8988T (cell line): ENCODE measurements at places on chromosomes 2 and 18.

DNA sequence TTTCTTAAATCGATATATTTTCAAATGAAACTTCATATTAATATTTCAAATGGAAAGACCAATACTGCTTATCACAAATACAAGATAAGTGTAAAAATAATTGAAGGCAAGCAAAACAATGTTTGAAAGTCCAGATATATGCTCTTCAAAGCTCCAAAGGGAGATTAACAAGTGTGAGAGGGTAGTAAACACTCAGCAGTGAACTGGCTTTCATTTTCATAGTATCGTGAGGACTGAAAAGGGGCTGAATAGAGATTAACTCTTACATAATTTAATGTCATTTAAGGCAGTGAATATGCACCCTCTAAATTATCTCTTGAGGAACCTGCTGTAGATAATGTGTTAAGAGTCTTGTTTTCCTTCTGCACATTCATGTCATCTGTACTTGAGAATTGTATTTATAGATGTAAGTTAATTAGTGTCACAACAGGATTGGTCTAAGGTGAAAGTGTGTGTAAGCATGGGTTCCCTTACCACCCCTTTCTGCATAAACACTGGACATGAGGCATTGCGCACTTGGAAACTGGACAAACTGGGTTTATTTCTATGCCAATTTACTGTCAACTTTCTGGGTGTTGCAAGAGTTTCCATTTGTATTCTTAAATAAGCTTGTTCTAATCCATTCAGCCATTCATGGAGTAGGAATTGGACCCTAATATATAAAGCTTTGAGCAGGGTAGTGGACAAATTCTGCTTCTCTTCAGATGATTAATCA is 76.7 kb upstream of the SESTD1 start:
- no peak for DNase-seq

DNA sequence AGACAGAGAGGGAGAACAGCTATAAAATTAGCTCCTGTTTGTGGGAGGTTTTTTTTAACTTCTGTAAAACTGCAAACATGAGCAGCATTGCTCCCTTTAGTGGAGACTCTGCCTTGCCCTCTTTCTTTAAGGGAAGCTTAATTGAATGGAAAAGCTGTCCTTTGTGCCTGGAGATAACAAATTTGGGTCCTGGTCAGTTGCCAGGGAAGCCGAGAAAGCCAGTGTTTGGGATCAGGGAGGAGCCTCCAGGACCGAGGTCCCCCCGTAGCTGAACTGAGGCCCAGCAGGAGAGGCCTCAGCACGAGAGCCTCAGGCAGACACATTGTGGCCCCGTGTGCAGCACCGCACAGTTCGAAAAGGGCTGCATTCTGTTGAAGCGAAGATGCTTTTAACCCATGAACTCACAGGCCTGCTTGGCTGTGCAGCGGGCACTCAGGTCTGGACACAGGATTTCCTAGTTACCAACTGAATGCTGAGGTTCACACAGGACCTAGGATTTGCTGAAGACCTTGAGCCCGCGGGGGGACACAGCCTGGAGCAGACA is 369.7 kb downstream of the DCDC2C start:
- DNase-seq, result no peak

GRCh38 chr2:9813312-9814128 is 29.8 kb upstream of the TAF1B start:
- peak; percentile 82 for DNase-seq

DNA sequence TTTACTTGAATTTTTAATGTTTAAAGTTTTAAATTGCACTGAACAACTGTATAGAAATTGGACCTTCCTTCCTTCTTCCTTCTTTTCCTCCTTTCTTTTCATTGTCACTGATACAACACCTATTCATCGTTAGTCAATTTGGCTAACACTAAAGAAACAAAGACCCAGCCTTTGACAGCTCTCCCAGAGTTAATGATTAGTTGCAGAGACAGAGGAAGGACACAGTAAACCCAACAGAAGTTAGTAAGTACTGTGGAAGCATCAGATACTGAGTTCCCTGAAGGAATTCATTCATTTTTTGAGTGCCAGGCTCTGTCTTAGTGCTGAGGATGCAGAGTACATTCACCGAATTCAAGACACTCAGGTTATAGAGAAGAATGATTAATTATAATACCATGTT is 77.9 kb upstream of the RAB27B start:
- no peak for DNase-seq

- no peak for DNase-seq
Measured at GRCh38 chr2:104118889-104119288, 735.0 kb upstream of the POU3F3 start.

GRCh38 chr18:79450289-79451080 is 54.8 kb downstream of the NFATC1 start:
- no peak for DNase-seq

DNA sequence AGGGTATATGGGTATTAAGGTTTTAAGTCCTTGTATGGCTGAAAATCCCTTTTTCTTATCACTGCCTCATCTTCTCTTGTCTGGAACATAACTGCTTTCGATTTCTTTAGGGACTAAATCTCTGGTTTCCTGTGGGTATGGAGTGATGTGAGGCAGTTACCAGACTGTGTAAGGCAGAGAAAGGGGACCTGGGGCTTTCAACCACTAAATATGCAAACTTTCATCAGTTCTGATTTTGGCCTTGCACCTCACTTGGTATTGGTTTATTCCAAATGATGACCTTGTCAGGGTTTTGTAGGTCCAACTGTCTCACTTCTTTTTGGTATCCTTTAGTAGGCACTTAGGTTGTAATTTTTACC is 9.3 kb downstream of the MAP4K4 start:
- DNase-seq, result no peak

DNA sequence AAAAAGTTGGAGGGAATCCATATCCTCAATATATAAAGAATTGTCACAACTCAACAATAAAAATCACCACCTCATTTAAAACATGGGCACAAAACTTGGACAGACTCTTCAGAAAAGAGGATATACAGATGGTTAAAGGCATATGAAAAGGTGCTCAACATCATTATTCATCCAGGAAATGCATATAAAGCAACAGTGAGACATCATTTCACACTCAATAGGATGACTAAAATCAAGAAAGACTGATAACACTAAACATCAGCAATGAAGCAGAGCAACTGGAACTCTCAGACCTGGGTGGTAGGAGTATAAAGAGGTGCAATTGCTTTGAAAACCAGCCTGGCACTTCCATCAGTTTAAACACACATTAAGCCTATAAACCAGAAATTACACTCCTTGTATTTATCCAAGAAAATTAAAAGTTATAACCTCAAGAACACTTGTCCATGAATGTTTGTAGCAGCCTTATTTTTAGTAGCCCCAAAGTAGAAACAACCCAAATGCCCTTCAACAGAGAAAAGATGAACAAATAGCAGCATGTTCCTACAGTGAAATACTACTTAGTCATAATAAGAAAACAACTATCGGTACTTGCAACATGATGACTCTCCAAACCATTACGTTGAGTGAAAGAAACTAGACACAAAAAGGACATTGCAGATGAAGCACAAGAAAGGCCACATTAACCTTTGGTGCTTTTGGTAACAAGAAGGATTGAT is 79.1 kb upstream of the TANC1 start:
- DNase-seq, result no peak

GRCh38 chr18:7545734-7546133 is 21.4 kb upstream of the PTPRM start:
- DNase-seq, result no peak

- no peak for DNase-seq
Measured at GRCh38 chr2:103977668-103978067, 876.2 kb upstream of the POU3F3 start.

DNA sequence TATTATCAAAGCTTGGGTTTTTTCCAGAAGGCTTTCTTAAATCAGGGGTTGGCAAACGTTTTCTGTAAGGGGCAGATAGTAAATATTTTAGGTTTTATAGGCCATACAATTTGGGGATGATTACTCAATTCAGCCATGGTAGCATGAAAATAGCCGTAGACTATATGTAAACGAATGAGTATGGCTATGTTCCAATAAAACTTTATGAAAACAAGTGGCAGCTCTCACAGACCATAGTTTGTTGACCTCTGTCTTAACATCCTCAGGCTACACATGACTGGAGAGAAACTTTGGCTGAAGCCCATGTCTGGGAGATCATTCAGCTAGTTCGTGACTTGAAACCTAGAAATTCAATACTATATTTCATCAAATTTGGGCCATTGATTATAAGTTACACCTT is 30.2 kb downstream of the UGP2 start:
- DNase-seq, result no peak

DNA sequence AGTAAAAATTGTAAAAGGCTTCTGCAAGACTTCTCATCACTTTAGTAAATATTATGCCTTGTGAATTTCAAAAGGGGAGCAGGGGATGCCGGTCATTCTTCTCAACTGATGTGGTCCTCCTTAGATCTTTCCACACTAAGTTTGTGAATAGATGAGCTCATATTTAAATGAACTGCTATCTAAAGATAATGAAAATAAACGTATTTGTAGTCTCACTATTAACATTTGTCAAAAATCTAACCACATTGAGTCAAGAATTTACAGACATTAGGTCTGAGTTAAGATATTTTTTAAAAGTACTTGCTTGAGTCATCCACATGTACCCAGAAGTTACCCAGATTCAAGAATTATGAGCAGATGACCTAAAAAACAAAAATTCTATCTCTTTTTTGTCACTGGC is 6.5 kb downstream of the PRPF40A start:
- DNase-seq, result no peak

DNA sequence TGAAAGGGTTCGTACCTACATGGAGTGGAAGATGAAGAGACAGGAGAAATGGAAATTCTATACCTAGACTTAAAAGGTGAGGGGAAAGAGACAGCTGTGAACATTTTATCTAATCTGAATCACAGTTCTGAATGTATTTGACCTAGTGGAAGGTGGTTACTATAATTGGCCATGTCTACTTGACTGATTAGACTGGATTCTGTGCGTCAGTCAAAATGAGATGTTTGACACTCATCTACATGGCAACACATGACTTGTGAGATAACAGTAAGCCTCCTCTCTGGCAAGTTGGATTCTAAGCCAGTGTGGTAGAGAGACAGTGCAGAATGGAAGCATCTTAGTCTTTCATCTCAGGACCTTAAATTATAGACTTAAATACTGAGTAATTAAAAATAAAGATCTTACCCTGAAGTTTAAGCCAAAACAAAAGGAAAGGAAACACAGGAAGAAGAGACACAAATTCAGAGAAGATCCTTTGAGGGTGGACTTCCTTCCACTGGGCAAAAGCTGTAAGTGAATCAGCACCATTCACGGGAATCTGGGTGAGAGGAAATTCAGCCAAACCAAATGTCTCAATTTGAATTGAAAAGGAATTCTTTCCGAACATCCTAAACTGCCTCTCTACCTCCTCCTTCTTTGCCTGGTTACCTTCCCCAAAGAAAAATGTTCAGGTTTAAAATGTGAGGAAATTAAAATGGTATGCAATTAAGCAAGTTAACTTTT is 121.6 kb downstream of the EHBP1 start:
- DNase-seq, result no peak
